ENCODE measurements at places on chromosomes 1 and 21.

GRCh38 chr1:71859806-71860205 is 422.5 kb downstream of the NEGR1 start:
- no peak for DNase-seq
- H3K4me3 ChIP-seq: no peak overlapping the region
- no peaks in the 10 kb centered on the region for H3K36me3 ChIP-seq
- no peaks in the 10 kb centered on the region for H3K27me3 ChIP-seq

- no peaks in the 10 kb centered on the region for H3K36me3 ChIP-seq
- H3K27ac ChIP-seq: no peak overlapping the region
- no peak overlapping the region for H3K4me3 ChIP-seq
These were observed 277.6 kb upstream of the NCAM2 start for GRCh38 chr21:20720623-20721022.

DNA sequence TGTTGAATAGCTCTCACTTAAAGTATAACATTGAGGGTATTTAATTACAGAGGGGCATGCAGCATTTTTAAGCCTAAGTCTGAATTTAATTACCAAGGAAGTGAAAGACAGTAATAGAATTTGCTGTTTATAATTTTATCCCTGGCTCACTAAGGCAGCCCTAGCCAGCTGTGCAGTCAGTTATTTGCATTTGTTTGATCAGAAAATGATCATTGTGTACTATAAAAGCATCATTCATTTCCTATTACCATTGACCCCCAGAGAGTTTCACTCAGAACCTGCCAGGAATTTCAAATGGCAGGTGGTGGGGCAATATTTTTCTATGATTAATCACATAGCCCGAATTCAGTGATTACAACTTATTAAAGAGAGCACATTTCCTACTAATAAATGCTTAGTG is 277.1 kb upstream of the KAZN start:
- H3K36me3 ChIP-seq: no peaks in the 10 kb centered on the region
- no peak overlapping the region for H3K4me3 ChIP-seq
- no peak overlapping the region for H3K27ac ChIP-seq
- no peaks in the 10 kb centered on the region for H3K27me3 ChIP-seq
- DNase-seq: no peak

GRCh38 chr1:33374336-33375105 is 53.6 kb upstream of the A3GALT2 start:
- no peaks in the 10 kb centered on the region for H3K4me1 ChIP-seq
- no peak overlapping the region for H3K27ac ChIP-seq
- H3K4me3 ChIP-seq: no peak overlapping the region
- H3K27me3 ChIP-seq: no peaks in the 10 kb centered on the region

GRCh38 chr1:108639899-108640560 is 20.9 kb downstream of the HENMT1 start:
- H3K36me3 ChIP-seq: no peaks in the 10 kb centered on the region
- DNase-seq: no peak
- H3K27ac ChIP-seq: no peak overlapping the region
- H3K27me3 ChIP-seq: no peaks in the 10 kb centered on the region
- H3K4me1 ChIP-seq: no peaks in the 10 kb centered on the region

DNA sequence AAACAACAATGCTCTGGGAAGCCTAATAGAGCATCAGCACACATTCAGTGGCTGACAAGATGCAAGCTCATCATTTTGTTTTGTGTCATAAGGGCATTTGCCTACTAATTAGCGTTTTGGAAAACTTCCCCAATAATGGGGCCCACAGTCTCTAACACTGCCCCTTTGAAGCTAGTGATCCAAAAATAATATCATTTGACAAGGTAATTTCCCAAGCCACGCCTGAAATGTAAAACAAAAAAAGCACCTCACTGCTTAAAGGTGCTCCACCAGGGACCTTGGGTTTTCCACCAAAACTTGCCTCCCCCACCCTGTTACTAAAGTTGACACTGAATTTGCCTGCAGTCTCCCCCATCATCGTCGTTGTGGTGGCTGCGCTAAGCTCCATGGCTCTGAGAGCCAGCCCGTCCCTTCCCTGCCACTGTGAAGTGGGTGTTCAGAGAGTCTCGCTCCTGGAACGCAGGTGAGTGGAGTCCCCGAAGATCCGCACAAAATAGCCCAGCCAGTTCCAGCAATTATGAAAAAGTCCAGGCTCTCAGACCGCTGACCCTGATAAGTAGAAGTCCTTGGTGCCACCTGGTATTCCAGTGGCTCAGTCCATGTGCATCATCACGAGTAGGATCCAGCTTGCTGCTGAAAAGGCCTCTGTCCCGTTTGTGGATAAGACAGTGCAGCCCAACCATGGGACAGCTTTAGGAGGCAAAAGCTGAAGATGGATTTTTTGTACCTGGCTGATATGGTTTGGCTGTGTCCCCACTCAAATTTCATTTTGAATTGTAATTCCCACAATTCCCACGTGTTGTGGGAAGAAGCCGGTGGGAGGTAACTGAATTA is 52.2 kb downstream of the RAB3GAP2 start:
- H3K27ac ChIP-seq: no peak overlapping the region
- H3K36me3 ChIP-seq: no peaks in the 10 kb centered on the region
- no peak for DNase-seq
- H3K27me3 ChIP-seq: no peaks in the 10 kb centered on the region
- no peak overlapping the region for H3K4me3 ChIP-seq
- no peaks in the 10 kb centered on the region for H3K4me1 ChIP-seq

DNA sequence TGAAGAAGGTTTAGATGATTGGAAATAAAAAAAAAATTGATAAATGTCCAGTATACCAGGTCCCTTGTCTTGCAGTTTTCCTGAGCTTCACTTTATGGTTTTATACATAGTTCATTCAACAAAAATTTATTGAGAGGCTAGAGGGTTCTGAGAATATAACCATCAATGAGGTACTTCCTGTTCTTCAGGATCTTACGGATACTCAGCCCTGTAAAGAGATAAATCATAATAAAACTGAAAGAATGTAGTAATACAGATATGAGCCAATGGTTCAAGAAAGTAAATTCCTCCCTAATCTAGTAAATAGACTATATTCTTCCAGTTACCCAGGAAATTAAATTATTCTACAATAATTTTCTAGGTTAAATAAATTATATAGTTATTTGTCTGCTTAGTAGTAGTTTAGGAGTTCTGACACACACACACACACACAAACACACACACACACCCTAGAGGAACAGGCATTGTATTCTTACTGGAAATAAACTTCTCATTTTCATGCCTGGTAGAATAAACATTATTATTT is 70.4 kb upstream of the HMCN1 start:
- DNase-seq: no peak
- H3K36me3 ChIP-seq: no peaks in the 10 kb centered on the region
- H3K27ac ChIP-seq: peak overlapping the region; percentile 61
- H3K4me3 ChIP-seq: no peak overlapping the region
- no peaks in the 10 kb centered on the region for H3K4me1 ChIP-seq

- no peak overlapping the region for H3K27ac ChIP-seq
- H3K27me3 ChIP-seq: no peaks in the 10 kb centered on the region
- no peak for DNase-seq
These were observed 262.0 kb downstream of the HMCN1 start for GRCh38 chr1:185996211-185996610.

DNA sequence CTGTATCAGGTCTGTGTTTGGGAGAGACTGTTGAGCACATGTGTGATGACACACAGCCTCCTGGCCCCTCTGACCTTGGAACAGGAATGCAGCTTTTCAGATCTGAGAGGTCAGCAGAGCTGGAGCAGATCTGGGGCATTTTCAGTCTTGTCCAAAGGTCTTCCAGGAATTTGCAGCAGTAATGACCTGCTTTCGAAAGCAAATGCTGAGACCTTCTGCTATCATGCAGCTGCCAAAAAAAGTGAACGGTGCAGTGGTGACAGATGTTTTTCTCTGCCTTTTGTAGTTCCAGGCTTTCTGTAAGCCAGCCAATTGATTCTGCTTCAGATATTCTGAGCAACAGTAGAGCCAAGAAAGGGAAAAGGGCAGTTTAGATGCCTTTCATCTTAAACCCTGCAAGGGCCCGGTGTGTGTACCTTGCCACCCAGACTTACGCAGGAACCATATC is 137.8 kb upstream of the COA6 start:
- no peak for DNase-seq
- H3K4me3 ChIP-seq: no peak overlapping the region
- H3K36me3 ChIP-seq: no peaks in the 10 kb centered on the region
- no peaks in the 10 kb centered on the region for H3K4me1 ChIP-seq

- no peak for DNase-seq
- H3K27ac ChIP-seq: no peak overlapping the region
- peaks cover 3% of the 10 kb centered on the region for H3K4me1 ChIP-seq
These were observed 5.4 kb upstream of the ALG6 start for GRCh38 chr1:63362073-63362472.

GRCh38 chr1:53254011-53254640 is 15.8 kb upstream of the MAGOH start:
- no peak overlapping the region for H3K4me3 ChIP-seq
- H3K27ac ChIP-seq: no peak overlapping the region
- no peaks in the 10 kb centered on the region for H3K27me3 ChIP-seq
- no peak for DNase-seq
- no peaks in the 10 kb centered on the region for H3K36me3 ChIP-seq
- H3K4me1 ChIP-seq: no peaks in the 10 kb centered on the region

DNA sequence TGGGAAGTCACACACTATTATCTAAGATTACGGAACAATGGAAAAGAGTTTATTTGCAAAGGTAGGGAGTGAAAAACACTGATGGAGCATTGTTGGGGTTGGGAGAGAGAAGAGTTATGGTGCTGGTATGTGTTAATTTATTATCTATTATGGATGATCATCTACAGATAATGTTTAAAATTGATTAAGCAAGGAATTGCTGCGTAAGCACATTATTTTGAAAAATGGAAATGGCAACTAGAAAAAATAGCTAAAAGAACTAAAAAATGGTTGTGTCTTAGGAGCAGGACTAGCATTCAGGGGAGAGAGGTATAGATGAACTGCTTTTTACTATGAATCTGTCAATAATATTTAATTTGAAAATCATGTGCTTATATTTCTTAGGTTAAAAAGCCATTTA is 16.0 kb upstream of the ACOT11 start:
- H3K36me3 ChIP-seq: no peaks in the 10 kb centered on the region
- no peak overlapping the region for H3K27ac ChIP-seq
- H3K4me3 ChIP-seq: no peak overlapping the region
- no peaks in the 10 kb centered on the region for H3K4me1 ChIP-seq
- 0 out of 2 replicates have a peak, but pooled peaks cover 3% of the 10 kb centered on the region for H3K27me3 ChIP-seq

DNA sequence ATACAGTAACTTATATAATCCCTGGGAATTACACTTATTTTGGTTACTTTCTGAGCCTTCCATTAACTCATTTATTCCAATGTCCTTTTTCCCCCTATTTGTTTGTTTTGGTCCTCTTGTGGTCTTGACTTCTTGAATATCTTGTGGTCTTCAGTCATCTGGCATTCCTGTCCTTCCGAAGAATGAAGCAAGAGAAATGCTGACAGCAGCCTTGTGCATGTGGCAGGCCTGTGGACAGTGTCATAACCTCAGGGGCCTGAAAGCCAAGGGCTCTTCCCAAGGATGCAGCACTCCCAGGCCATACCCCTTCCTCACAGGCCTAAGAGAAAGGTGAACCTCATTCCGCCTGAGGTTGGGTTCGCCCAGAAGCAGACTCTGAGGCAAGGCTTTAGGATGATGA is 470.2 kb downstream of the DISC1 start:
- no peak for DNase-seq
- no peak overlapping the region for H3K4me3 ChIP-seq
- no peaks in the 10 kb centered on the region for H3K4me1 ChIP-seq
- H3K36me3 ChIP-seq: no peaks in the 10 kb centered on the region

GRCh38 chr21:38500073-38500472 is 1.8 kb upstream of the ERG start:
- H3K4me1 ChIP-seq: peaks cover under 1% of the 10 kb centered on the region
- DNase-seq: no peak
- no peaks in the 10 kb centered on the region for H3K36me3 ChIP-seq
- no peak overlapping the region for H3K4me3 ChIP-seq
- H3K27me3 ChIP-seq: no peaks in the 10 kb centered on the region

Data from Panc1 (cell line).